ENCODE measurements at places on chromosomes 7 and 10.

- DNase-seq = no peak
Observed at GRCh38 chr7:23249486-23249885, 2.9 kb downstream of the GPNMB start.

DNA sequence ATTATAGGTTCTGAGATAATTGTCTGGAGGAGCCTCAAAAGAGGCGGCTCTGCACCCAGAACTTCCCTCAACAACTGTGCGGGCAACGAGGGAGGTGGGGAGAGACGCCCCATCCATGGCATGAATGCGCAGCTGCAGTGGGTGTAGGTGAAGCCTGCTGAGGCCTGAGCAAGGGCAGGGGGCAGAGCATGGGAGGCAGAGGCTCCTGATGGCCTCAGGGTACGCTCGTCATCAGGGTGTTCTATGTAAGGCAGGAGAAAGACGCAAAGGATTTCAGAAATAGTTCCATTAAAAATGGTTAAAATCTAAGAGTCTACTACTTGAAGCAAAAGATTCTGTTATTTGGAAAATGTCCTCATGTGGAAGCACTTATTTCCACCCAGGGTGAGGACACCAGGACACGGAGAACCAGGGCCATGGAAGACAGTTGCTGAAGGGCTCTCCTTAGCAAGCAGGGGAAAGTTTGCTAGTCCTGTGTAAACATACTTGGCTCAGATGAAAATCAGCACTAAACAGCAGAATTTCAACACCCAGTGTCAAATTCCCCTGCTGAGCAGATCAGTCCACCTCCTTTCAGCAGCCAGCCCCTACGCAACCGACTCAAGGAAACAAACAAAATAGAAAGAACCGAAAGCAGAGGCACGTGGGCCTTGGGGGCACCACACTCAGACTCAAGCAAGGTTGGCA, 18.9 kb downstream of the INSIG1 start:
- no peak for DNase-seq

GRCh38 chr7:46603296-46603752, 682.3 kb upstream of the IGFBP3 start:
- DNase-seq = no peak

DNA sequence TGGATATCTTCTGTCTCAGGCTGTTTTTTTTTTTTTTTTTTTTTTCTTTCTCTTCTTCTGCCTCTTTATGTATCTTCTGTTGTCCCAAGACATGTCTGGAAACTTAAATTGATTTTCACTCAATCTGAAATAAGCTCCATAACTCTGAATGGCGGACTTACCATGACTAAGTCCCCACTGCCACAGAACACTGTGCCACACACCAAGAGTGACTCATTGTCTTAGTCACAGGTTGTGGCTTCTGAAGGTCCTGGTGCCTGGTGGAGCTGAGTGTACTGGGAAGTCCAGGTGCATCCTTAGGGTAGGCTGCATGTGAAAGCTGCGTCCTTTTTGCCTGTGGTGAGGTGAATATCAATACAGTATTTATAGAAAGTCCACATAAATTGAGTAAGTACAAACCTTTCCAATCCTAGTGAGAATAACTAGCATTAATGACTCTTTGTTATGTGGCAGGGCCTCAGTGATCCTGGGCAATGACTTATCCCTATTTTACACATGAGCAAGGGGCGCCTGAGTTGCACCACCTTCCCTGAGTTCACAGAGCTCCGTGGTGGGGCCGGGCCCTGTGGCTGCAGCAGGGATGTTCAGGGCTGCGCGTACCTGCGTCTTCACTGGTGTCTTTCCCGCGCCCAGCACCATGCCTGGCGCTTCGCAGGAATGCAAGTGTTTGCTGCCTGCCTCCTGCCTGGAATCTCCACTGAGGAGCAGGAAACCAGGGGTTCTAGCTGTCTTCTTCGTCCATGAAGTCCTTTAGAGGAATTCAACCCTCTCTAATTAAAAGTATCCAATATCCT, 4.3 kb downstream of the PFKP start:
- no peak for DNase-seq

DNA sequence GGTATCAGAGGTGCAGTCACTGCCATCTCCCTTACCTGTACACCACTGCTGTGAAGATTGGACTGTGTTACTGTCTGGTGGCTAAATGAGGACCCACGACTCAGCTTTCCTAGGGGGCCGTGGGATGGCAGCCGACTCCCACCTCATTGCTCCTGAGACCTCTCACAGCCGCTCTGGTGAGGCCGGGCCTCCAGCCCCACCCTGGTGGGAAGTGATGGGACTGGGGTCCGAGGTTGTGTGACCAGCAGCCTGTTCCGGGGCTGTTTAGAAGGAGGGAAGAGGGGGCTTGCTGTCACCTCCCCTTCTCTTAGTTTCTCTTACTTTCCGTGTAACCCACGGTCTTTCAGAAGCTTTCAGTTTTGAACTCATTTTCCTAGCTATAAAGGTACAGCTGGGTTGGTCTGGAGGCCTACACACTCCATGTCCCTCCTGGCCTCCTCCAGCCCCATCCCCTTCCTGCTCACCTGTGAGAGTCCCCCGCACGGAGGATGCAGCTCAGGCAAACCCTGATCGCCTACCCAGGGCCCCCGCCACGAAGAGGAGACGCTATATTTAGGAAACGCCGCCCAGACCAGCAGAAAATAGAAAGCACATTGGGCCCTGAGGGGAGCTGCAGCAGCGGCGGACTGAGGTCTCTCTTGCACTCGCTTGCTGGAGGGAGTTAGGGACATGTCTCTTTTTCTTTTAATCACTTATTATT, 4.6 kb downstream of the EMX2 start:
- DNase-seq = no peak

All from activated CD4-positive, alpha-beta T cell treated with anti-CD3 and anti-CD28 coated beads for 1 hour (primary cell).